ENCODE measurements at places on chromosomes 6 and 20.
A peak's percentile ranks its signal among the peaks of the same experiment; 100 is the strongest.

DNA sequence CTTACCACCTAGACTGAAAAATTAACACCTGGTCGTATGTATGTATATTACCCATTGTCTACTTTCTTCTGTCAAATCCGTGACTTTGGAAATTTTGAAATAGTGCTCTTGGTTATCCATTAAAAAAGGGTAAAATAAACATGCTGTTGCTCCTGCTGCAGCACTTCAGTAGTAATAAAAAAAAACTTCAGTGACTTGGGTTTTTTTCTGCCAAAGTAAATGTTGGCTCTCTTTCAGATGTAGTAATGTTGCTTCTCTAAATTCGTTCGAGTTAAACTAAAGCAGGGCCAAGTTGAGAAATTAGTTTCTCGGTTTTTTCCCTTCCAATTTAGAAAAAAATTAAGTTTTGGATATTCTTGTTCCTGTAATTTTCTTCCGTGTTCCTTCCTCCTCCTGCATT, 34.2 kb downstream of the JARID2 start:
- no peak for DNase-seq

- DNase-seq = peak; percentile 94
Measured at GRCh38 chr6:158475344-158476302, 84.3 kb upstream of the TMEM181 start.

DNA sequence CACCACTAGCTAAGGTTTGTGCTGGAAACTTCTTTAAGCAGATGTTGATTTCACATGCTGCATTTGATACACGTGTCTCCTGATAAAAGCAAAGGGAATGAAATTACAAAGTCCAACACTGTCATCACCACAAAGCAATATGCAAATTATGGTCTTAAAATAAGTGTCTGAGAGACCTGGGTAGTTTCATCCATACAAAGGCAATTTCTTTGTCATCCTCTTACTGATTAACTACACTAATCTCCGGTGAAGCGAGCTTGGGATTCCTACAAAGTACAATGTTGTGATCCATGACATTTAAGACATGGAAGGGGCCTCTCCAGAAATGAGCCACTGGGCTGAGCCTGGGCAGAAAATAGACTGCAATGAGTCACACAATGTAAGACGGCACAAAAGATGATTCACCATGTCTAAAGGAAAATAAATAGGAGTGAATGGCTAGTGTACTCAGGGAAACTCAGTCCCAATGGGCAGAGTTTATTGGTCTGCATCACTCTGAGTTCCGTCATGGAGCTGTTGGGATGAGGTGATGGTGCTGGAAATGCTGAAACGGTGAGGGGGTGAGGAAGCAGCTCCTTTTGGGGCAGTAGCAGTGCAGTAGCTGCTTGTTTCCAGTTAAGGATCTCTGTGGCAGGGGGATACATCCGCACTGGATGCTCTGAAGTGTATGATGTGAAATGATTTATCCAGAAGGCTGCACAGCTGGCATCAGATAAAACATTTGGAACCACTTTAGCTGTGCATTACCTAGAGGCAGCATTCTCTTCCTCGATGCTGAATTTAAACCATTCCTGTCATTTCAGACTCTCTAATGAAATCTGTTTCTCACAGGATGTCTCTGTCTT, 103.3 kb downstream of the IBTK start:
- DNase-seq = peak; percentile 86

DNA sequence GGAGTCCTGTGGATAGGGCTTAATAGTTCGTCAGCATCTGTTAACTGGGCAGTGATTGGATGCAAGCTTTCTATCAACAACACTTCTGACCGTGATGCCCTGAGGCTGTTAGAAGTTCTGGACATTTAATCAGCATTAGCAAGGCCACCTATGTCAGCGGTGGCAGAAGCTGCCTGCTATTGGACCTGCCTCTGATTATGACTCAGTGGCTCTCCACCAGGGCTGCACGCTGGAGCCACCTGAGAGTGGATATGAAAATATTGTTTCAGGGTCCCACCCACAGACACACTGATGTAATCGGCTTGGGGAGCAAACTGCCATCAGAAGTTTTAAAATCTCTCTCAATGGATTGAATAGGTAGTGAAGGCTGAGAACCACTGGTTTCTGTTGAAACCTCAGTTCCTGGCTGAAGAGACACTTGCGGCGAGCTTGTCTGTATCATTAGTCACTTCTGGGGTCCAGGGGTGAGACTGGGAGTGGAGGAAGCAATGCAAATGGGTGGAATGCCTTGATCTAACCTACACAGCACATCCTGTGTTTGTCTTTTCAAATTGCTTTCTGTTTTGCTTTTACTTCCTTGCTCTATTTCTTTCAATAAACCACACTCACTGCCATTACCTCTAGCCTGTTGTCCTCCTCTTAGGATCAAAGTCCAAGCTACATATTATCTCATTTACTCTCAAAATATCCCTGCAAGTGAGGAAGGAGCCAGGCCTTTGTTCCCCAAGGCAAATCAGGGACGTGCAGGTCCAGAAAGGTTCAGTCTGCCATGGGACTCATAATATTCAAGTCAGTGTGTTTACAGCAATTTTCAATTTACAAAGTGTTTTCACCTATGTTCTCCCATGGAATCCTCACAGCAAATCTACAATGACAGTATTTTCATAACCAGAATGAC, 4.2 kb downstream of the CLIC5 start:
- DNase-seq = no peak

GRCh38 chr6:16466800-16467553, 228.6 kb downstream of the GMPR start:
- DNase-seq = no peak

- no peak for DNase-seq
Measured at GRCh38 chr6:55729665-55730064, 145.7 kb downstream of the BMP5 start.

- no peak for DNase-seq
Measured at GRCh38 chr6:3294921-3295871, 36.4 kb downstream of the PSMG4 start.

DNA sequence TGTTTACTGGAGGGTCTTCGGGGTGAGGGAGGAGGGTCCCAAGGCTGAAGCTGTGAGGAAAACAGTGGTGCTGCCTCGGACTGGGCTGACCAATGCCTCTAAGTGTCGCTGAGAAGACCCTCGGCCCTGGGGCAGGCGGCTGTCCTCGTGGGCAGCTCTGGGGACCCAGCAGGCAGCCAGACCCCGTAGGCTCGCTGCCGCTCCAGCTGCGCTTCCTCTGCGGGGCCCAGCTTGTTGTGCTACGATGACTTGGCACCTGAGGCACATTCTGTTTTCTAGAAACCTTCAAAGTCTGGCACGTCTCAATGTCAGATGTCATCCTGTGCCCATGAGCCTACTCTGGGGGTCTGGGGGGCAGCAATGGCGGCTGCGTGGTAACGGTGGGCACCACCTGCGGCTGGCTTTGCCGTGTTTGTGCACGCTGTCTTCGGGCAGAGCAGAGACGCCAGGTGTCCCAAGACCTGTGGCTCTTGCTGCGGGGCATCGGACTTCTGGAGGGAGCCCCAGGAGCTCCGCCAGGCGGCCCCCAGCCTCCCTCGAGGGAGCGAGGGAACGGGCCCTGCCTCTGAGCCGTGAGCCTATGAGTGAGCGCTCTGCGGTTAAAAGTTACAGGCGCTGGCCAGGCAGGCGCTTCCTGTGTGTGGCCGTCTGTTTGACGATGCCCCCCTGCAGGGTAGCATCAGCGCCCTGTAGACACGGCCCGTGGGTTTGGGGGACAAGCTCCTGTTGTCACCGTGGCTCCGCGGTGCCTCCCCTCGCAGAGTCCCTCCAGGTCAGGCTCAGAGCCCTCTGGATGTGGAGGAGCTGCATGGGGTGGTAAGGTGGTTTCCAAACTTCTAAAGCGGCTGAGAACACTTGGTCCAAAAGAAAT, 6.8 kb downstream of the SLC17A9 start:
- no peak for DNase-seq

GRCh38 chr20:8156235-8157079, 24.4 kb downstream of the PLCB1 start:
- DNase-seq = no peak

- no peak for DNase-seq
Measured at GRCh38 chr20:12581644-12582289, 427.0 kb upstream of the SPTLC3 start.

GRCh38 chr6:11198663-11199603, 33.5 kb downstream of the NEDD9 start:
- DNase-seq = peak; percentile 28

DNA sequence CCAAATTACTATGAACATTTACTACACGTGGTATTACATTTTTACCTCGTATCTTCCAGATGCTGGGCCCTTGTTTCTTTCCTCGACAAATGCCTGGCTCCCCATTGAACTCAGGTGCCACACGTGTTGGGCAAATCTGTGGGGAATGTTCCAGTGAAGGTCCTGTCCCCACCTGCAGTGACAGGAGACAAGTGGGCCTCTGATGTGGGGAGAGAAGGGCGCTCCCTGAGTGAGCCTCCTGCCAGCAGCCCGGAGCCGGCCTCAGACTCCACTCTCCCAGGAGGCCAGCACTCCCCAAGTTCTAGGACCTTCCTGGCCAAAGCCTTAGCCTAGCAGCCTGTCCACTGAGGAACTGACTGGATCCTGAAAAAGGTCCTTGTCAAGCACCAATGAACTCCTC, 21.7 kb upstream of the SCML4 start:
- no peak for DNase-seq

- DNase-seq = no peak
Measured at GRCh38 chr6:81944661-81945060, 192.2 kb upstream of the TENT5A start.
